BJ (cell line): ENCODE measurements at places on chromosomes 2 and 18.

DNA sequence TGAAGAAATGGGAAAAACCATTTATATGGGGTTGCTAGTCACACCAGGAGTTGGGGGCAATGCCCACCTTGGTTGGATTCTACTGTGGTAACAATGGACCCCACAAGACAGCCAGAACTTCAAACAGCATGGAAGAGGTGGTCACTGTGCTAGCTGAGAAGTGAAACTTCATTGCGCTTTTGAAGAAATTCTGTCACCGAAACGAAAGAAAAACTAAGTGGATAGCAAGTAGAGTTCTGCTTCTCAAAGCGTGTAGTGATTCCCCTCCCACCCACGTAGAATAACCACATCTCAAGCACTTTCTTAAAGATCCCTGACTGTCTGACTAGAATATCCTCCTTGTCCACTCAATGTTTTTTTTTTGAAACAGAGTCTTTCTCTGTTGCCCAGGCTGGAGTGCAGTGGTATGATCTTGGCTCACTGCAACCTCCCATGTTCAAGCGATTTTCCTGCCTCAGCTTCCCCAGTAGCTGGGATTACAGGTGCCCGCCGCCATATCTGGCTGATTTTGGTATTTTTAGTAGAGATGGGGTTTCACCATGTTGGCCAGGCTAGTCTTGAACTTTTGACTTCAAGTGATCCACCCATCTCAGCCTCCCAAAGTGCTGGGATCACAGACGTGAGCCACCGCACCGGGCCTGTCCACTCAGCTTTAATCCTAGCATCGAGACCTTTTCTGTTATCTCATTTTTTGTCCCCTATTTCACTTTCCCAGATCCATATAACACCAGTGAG is 30.1 kb upstream of the CCL20 start:
- DNase-seq = no peak

GRCh38 chr2:237440819-237441281 is 26.9 kb upstream of the COL6A3 start:
- DNase-seq = no peak

DNA sequence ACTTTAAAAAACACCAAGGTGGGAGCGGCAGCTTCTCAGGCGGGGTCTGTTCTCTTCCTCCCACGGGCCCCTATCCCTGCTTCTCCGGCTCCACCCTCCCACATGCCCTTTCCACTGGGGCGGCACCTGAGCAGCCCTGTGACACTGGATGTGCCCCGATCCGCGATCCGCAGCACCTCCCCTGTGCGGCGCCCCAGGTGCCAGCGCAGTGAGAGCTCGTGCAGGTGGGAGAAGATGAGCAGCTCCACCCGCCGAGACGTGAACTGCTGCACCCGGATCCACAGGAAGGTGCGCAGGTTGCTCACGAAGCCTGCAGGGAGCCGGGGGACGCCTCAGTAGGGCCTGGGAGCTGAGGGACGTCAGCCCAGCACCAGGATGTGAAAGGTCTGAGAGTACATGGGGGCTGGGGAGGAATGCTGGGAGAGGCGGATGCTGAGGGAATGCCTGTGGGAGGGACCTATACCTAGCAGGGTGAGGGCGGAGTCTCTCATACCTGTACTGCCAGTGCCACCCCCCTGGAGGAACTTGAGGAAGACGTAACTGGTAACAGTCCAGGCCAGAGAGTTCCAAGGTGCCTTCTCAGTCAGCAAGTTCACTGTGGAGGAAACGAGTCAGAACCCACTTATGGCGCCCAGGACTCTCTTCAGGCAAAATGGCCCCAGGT is 2.8 kb downstream of the ABCB6 start:
- DNase-seq = no peak

- no peak for DNase-seq
These were observed 35.1 kb downstream of the NLRC4 start for GRCh38 chr2:32229635-32230034.

- no peak for DNase-seq
These were observed 230.3 kb upstream of the NRP2 start for GRCh38 chr2:205451901-205452512.

- DNase-seq = no peak
These were observed 194.3 kb upstream of the ERBB4 start for GRCh38 chr2:212732860-212733259.

- DNase-seq = no peak
These were observed 28.7 kb upstream of the FRZB start for GRCh38 chr2:182895169-182895568.

DNA sequence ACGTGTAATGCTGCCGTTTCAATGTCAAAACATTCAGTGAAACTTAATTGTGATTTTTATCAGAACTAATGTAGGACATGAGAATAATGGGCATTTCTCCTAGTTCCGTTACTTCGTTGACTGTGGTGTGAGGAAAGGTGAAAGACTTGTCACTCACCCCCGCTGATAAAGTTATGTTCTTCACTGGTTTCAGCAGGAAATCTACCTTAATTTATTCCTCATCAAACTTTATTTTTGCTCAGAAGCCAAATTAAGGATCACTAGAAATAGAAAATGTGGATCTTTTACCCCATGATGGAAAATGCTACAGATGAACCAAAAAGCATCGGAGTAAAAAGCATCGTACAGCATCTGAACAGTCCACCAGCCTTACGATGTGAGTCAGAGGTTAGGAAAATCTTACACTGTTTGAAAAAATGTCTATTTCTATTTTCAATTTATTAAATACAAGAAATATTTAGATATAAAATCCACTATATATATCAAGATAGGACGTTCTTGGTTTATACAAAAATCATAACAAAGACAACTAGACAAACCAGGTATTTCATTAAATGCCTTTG is 1.0 kb upstream of the ROCK1 start:
- no peak for DNase-seq

DNA sequence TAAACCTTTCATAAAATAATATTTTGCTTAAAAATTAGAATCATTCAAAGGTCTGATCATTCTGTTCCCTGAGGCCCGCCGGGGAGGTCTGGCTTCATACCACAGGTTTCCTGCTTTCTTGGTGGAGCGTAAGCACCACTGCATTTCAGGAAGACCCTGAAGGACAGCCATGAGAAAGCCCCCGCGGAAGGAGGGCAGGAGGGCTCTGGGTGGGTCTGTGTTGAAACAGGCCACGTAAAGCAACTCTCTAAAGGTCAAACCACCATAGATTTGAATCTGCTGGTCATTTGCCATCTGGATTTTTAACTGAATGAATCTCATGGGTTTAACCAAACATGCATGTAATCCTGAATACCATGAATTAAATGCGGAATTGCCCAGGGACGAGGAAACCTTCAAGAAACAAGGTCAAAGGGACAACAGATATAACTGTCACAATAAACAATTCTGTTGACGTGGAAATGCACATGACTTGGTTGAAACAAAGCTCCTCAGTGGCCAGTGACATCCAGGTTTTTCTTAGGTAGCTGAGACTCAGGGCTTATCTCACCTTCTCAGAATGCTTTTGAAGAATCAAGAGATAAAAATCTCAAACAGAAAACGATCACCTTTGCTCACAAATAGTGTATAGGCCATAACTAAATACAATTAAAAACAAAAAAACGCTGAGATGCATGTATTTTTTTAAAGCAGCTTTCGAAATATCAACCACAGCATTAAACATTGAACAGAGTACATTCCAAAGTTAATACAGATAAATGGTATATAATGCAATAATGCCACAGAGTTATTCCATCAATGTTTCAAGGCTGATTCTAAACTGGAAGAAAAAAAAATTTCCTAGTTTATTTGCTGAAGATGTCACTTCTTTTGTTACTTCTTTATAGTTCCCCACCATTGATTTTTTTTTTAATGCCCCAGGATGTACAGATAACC is 193.2 kb downstream of the BCL2 start:
- DNase-seq = no peak

GRCh38 chr2:113848758-113849415 is 41.0 kb upstream of the ACTR3 start:
- DNase-seq = no peak

DNA sequence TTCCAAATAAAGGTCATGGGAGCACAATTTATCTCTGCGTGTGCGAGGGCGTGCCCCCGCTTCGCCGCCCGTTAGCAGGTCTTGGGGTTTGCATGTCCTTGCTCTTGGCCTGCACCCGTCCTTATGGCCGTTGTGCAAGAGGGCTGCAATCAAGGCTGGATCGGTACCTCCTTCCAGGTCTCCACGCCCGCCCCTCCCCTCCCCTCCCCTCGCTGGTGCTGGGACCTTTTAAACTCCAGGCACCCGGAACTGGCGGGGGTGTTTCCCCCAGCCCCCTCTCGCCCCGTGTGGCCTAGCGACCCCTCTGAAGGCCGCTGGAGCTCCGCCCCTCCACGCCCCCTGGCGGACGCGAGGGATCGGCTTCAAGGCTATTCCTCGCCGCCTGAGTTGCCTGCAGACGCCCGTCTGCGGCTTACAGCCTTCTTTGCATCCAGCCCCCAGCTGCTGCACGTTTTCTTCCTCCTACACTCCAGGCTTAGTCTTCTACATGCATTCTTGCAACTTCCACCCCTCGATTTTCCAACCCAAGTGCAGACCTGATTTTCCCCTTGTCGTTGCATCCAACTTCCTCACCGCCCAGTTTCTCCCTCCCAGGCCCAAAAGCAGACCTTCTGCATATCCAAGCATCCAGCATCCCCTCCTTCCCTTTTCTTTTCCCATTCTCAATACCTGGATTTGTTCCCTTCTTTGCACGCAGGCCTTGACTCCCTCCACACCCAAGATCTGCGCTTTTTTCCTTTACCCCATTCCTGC is 577 bp downstream of the IDH1 start:
- DNase-seq = peak; percentile 13

GRCh38 chr2:1748176-1748740 is 3.9 kb upstream of the PXDN start:
- DNase-seq = no peak

DNA sequence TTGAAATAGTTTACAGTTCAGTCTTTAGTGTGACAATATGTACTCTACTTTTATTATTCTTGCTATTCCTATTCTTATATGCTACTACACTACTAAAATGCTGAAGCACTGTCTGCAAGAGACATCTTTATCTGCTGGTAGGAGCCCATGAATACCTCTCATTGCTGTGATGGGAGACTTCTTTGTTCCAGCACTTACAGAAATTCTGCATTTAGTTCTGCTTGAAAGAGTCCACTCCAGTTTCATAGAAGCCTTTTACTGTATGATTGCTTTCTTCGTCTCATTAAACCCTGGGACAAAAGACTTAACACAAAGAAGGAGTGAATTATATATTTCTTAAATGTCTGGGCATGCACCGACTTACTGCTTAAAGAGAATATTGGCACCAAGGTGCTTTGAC is 272.7 kb downstream of the CD226 start:
- DNase-seq = no peak

- peak; percentile 76 for DNase-seq
These were observed 125.5 kb upstream of the SERTAD2 start for GRCh38 chr2:64779117-64779690.

DNA sequence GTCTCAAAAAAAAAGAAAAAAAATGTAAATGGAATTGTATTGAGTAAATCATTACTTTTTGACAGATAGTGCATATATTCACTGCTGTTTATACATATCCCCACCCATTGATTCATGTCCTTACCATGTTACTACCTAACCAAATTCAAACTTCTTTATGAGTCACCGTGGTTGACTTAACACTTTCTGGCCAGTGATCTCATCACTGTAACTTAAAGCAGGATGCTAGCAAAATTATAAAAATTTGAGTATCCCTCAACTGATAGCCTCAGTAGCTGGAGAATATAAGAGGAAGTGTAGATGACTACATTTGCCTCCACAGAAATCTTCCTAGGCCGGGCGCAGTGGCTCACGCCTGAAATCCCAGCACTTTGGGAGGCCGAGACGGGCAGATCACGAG is 13.4 kb downstream of the CNOT9 start:
- DNase-seq = no peak

DNA sequence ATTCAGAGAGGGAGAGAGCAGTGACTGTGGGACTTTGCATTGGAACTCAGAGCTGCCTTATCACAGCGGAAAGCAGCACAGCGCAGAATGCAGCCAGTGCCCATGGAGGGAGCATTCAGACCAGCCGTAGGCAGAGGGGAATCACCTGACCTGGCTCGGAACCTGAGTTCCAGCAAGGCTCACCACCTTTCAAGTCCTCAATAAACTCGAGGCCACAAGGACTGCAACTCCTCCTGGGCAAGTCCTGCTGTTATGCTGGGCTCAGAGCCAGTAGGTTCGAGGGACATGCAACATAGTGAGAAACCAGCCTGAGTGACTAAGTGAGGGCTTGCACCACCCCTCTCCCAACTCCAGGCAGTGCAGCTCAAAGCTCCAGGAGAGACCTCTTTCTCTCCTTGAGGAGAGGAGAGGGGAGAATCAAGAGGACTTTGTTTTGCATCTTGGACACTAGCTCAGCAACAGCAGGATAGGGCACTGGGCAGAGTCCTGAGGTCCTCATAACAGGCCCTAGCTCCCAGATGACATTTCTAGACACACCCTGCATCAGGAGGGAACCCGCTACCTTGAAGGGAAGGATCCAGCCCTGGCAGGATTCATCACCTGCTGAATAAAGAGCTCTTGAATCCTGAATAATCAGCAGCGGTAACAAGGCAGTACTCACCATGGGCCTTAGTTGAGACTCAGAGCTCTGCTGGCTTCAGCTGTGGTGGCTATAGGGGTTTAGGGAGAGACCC is 136.8 kb upstream of the OTOS start:
- DNase-seq = no peak

- no peak for DNase-seq
These were observed 89.6 kb upstream of the PMAIP1 start for GRCh38 chr18:59810183-59810582.
